ENCODE measurements at places on chromosomes 7 and 10. TPM values are rescaled to one million over a fixed set of nuclear protein-coding genes. Genes with fewer than 3 reads are reported as not detected.

FRA10AC1 gene
- 6.0 TPM for total RNA-seq

OR6V1 gene
- total RNA-seq, result not detected

C10orf105 gene
- total RNA-seq, result not detected

MBL2 gene
- not detected for total RNA-seq

EBLN1 gene
- not detected for total RNA-seq

GIMAP2 gene
- 2.6 TPM for total RNA-seq

TEX36 gene
- not detected for total RNA-seq

BLVRA gene
- 14.7 TPM for total RNA-seq

SUPV3L1 gene
- 22.5 TPM for total RNA-seq

HOXA13 gene
- 2.6 TPM for total RNA-seq

NT5C3A gene
- 23.3 TPM for total RNA-seq

CPN1 gene
- not detected for total RNA-seq

FAM24B gene
- 2.9 TPM for total RNA-seq

BLNK gene
- not detected for total RNA-seq

STEAP4 gene
- total RNA-seq, result under 0.01 TPM

NANOS1 gene
- total RNA-seq, result 1.9 TPM

GHRHR gene
- not detected for total RNA-seq

C7orf57 gene
- total RNA-seq, result under 0.01 TPM

CCDC3 gene
- total RNA-seq, result 0.43 TPM

TAX1BP1 gene
- 70.9 TPM for total RNA-seq

GIMAP8 gene
- total RNA-seq, result under 0.01 TPM

CYP3A5 gene
- total RNA-seq, result under 0.01 TPM

DLX6 gene
- total RNA-seq, result not detected

STOX1 gene
- under 0.01 TPM for total RNA-seq

SGCE gene
- total RNA-seq, result 92.8 TPM

PRLHR gene
- not detected for total RNA-seq

FLNC gene
- 202 TPM for total RNA-seq

DYDC2 gene
- under 0.01 TPM for total RNA-seq

FHIP2A gene
- 35.1 TPM for total RNA-seq

OR2A1 gene
- under 0.01 TPM for total RNA-seq

SPACDR gene
- not detected for total RNA-seq

PAPOLB gene
- not detected for total RNA-seq

POU6F2 gene
- total RNA-seq, result 0.32 TPM

MUC12 gene
- total RNA-seq, result not detected

HOXA10 gene
- total RNA-seq, result 47.1 TPM

WNT8B gene
- total RNA-seq, result not detected

LRRC17 gene
- total RNA-seq, result 70.0 TPM

VSTM4 gene
- total RNA-seq, result 4.7 TPM

NPC1L1 gene
- total RNA-seq, result not detected

HGF gene
- 60.6 TPM for total RNA-seq

NODAL gene
- not detected for total RNA-seq

SEMA3D gene
- 3.0 TPM for total RNA-seq

ACHE gene
- not detected for total RNA-seq

STEAP1 gene
- 21.6 TPM for total RNA-seq

ZNF239 gene
- 4.2 TPM for total RNA-seq

WDR86 gene
- total RNA-seq, result 1.3 TPM

TWIST1 gene
- 19.3 TPM for total RNA-seq

IFIT1 gene
- total RNA-seq, result 70.8 TPM

SPDYE6 gene
- total RNA-seq, result not detected

EPHB6 gene
- total RNA-seq, result 0.43 TPM

CTAGE15 gene
- under 0.01 TPM for total RNA-seq

PON3 gene
- total RNA-seq, result under 0.01 TPM

UCMA gene
- not detected for total RNA-seq
